Mammary epithelial cell (primary cell): ENCODE measurements at places on chromosomes 7 and 10.

- DNase-seq, result no peak
Observed at GRCh38 chr7:6268023-6268900, 4.2 kb downstream of the CYTH3 start.

- DNase-seq, result peak; percentile 5
Observed at GRCh38 chr7:1160670-1161021, 650 bp upstream of the ZFAND2A start.

DNA sequence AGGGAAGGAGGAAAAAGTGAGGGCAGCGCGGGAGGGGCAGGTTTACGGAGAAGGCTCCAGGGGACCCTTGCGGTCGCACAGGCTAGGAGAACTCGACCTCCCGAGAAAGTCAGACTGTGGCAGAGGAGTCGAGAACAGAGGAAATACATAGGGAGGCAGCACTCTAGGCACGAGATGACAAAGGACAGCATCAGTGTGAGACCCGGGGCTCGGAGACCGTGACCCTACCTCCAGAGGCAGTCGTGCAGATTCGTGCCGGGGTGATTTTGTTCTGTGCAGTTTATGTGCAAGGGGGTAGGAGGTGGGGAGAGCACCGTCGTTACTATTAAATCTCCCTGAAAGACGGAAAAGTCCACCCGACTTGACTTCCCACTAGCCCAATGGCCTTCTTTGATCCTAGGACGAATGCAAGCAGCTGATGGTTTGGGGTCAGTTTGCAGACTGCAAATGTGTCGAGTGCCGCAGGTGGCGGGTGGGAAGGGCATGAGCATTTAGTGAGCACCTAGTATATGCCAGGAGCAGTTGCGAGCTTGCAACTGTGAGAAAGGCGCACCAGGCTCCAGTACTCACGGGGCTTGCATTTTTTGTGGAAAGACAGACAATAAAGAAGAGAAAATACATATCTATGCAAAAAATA, 674 bp upstream of the OSBPL3 start:
- DNase-seq, result peak; percentile 57

GRCh38 chr10:103637927-103638557, 144.5 kb downstream of the NEURL1 start:
- no peak for DNase-seq

GRCh38 chr10:133328358-133329343, 8.0 kb downstream of the CALY start:
- DNase-seq, result no peak

DNA sequence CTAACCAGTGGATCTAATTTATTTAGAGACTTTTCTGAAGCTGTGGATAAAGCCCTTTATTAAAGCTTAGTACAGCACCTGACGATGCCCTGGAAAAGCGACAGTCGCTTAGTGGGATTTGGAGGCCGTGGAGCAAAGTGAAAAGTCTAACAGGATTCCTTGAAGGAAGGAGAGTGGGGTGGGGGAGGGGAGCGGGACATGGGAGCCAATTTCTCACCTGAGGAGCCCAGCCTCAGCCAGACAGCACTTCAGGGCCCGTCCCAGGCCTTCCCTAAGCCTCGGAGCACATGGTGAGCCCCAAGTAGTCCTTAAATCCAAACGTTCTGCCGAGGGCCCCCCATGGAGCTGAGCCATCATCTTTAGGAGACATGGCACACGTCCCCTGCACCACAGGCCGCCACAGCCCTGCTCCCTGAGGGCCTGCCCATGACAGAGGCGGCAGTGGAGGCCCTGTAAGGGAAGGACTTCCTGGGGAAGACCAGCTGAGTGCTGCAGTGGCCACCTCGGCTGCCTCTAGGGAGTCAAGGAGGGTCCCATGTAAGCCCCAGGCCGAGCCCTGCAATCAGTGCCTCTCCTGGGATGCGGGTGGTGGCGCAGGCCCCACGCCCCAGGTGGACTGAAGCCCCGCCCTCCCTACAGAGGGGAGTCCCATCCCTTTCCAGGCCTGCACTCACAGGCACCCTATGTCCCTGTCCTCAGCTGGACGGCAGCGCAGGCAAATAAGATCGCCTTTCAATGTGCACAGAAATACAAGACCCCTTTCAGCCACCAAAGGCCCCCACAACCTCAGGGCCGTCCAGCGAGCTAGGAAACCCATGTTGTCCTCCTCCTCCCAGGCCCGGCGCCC, 187.0 kb downstream of the MAD1L1 start:
- DNase-seq, result no peak

DNA sequence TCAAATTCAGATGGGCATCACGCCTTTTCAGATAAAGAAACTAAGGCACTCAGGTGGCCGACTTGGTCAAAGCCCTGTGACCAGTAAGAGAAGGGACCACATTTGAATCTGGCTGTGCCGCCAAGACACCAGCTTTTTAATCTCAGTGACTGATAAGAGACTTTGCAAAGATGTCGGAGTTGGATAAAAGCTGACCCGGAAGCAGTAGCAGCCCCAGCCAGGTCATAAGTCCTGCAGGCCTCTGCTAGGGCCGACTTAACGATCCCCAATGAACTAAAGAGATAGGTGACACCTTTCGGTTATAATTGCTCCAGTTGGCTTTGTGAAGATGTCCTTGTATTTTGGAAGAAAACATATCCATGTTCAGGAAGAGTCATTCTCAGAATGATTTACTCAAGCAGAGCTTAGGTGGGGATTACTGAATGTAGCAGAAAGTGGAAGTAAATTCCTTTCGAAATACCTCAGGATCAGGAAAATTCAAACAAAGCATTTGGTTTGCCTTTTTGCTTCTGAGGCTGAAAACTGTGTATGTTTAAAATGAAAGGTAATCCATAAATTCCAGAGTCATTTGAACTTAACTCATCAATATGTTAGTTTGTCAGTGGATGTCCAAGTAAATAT, 164.2 kb upstream of the PITRM1 start:
- no peak for DNase-seq

- DNase-seq, result peak; percentile 60
Observed at GRCh38 chr10:67818323-67818722, 19.7 kb downstream of the DNAJC12 start.

- no peak for DNase-seq
Observed at GRCh38 chr7:34544621-34545020, 113.4 kb upstream of the NPSR1 start.

- no peak for DNase-seq
Observed at GRCh38 chr10:67794909-67795460, 43.0 kb downstream of the DNAJC12 start.

DNA sequence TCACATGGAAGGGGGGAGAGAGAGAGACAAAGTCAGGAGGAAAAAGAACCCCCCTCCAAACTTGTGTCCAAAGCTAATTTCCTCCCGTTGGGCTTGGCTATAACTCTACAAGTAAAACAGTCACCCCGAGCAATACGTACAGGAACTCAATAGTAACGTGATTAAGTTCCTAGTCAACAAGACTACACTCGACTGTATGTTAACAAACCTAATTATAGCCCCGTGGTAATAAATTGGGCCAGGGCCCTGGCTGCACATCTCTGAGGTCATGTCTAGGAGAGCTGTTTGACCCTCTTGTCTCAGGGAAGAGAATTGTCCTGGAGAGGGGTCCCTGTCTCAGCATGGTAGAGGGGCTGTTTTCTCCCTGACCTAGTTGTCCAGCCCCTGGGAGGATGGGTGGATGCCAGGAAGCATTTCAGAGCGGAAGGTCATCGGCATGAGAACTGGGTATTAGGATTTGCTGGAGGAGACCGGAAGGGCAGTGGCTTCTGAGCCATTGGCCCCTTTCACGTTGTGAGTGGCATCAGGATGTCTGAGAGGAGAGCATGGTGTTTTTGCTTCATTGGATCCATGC, 60.2 kb upstream of the COMTD1 start:
- DNase-seq, result no peak

DNA sequence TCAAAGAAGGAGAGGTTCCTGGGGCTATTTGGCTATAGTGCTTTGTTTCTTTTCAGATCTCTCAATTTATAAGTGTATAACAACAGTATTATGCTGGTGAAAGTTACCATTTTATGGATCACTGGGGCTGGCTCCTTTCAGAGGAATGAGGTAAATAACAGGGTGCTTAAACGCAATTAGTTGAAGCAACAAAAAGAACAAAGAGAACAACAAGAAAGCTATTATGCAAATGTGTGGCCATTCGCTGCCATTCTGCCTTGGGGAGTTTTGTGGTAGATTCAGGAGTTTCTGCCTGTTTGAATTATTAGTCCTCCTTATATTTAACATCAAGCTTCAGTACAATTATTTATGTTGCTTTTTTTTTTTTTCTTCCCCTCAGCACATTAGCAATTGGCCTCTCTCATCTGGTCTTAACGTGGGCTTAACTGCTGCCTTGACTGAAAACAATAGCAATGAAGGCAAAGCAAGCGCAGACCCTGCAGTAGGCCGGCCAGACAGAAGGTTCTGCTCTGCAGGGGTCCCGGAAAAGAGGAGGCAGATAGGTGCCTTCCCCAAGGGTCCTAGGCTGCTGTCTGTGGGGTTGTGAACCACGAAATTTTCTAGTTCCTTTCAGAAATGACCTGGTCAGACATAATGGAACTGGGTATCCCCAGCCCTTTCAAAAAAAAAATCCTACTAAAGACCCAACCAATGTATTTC, 339.9 kb upstream of the PODXL start:
- no peak for DNase-seq
